ENCODE measurements at places on chromosomes 2 and 18.

- DNase-seq, result no peak
These were observed 18.7 kb downstream of the C1D start for GRCh38 chr2:68044099-68044498.

- DNase-seq, result no peak
These were observed 46.3 kb downstream of the FAM178B start for GRCh38 chr2:96940001-96940615.

- no peak for DNase-seq
These were observed 75.1 kb downstream of the CTAGE1 start for GRCh38 chr18:22342625-22343024.

- no peak for DNase-seq
These were observed 451.2 kb downstream of the CNTNAP5 start for GRCh38 chr2:124476291-124476690.

All from iPS-NIHi11 (cell line).